ENCODE measurements at places on chromosomes 1 and 21. TPM values are rescaled to one million over a fixed set of nuclear protein-coding genes. Genes with fewer than 3 reads are reported as not detected.

DNA sequence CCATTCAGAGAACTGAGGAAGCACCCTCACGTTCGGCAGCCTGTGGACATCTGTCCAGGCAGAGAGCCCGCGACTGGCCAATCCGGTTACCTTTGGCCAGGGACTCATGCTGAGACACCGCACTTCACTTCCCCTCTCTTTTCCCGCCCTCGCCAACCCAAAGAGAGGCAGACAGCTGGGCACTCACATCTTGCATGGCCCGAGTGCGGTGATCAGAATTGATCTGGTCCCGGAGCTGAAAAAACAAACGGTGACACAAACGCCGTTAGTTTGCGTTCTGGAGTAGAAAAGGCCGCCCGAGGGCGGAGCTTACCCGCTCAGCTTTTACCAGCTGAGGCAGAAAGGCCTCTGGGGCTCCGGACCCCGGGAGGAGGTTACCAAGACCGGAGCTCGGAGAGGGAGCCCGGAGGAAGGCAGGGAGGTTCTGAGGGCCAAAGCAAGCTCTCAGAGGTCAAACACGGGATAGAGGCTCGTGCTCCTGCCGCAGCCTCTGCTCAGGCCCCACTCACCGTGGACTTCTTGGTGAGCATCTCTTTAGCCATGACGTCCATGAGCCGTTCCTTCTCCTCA, 376 bp downstream of the SF3A3 start:
- DNase-seq = no peak

DNA sequence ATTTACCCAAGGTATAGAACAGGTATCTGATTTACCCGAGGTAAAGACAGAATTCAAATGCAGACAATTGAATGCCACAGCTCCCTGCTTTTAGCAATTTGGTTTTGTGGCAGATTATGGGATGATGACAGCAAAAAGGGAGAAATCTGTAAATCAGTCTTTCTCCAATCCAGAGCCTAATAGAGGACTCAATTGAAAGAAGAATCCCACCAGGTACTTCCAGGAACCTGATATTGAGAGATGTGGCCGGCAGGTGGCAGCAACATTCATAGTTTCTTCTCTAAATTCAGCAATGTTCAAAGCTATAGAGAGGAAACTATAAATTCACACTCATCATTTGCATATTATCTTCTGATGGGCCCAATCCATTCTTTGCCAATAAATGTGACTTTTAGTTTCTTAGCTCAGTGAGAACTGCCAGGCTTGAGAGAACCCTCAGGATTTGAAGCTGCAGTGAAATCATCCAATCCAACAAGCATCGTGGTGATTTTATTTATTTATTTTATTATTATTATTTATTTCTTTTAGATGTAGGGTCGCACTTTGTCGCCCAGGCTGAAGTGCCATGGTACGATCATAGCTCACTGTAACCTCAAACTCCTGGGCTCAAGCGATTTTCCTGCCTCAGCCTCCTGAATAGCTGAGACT, 9.8 kb upstream of the PHACTR4 start:
- DNase-seq = peak; percentile 59

DNA sequence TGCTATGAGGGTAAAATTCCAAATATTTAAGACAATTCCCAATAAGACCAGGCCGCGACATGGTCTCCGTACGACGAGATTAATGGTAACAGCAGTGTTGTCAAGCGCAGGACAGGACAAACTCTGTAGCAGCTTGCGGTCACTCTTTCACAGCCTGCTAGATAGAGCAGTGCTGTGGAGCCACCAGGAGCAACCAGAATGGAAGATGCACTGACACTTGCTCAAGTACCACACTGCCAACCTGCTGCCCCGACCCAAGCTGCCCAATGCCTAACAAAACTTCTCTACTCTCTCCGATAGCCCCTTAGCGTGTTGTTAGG, 636 bp downstream of the WARS2 start:
- no peak for DNase-seq

- no peak for DNase-seq
These were observed 100.2 kb downstream of the RHOU start for GRCh38 chr1:228835456-228835855.

DNA sequence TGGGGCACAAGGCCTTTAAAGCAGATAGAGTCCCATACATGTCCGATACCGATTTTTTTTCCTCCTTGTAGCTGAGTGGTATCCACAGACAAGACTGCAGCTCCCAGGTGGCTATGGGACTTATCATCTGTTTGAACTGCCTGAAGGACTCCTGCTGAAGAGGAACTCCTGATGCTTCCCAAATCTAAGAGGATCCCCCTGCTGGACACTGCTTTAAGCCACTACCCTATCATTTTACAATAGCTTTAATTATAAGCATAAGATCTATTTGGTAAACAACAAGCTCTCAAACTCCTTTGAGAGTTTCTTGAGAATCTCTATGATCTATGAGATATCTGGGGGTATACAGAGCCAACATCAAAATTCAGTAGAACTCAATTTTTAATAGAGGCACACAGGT, 11.7 kb downstream of the NDC1 start:
- no peak for DNase-seq

GRCh38 chr1:28190337-28190979, 14.0 kb upstream of the PTAFR start:
- DNase-seq = no peak

DNA sequence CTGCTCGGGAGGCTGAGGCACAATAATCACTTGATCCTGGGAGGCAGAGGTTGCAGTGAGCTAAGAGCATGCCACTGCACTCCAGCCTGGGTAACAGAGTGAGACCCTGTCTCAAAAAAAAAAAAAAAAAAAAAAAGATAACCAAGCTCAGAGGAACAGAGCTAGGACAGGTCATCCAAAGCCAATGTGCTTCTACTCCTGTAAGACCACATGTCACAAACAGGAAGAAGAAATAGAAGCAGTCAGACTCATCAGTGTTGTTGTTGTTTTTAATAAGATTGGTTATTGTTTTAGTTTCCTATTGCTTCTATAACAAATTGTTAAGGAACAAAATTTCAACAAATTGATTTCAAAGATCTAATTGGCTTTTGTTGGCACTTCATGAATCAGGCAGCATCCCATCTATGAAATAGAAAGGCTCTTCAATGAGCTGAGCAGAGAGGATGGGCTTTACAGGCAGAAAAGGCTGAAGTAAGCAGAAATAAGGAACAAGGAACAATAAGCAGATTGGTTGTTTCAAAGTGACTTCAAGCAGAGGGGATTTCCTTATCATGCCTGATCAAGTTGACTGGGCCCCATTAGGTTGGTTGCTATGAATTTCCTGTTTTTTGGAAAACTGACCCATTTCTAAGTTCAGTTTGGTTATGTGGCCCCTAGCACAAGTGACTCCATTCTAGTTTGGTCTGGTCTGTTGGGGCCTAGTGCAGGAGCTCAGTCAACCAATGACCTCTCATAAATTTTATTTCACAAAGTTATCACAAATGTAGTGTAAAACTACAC, 6.0 kb upstream of the AKNAD1 start:
- no peak for DNase-seq

GRCh38 chr1:81007024-81007423, 793.7 kb upstream of the ADGRL2 start:
- DNase-seq = no peak

GRCh38 chr1:11722538-11722937, 13.4 kb upstream of the AGTRAP start:
- DNase-seq = no peak

DNA sequence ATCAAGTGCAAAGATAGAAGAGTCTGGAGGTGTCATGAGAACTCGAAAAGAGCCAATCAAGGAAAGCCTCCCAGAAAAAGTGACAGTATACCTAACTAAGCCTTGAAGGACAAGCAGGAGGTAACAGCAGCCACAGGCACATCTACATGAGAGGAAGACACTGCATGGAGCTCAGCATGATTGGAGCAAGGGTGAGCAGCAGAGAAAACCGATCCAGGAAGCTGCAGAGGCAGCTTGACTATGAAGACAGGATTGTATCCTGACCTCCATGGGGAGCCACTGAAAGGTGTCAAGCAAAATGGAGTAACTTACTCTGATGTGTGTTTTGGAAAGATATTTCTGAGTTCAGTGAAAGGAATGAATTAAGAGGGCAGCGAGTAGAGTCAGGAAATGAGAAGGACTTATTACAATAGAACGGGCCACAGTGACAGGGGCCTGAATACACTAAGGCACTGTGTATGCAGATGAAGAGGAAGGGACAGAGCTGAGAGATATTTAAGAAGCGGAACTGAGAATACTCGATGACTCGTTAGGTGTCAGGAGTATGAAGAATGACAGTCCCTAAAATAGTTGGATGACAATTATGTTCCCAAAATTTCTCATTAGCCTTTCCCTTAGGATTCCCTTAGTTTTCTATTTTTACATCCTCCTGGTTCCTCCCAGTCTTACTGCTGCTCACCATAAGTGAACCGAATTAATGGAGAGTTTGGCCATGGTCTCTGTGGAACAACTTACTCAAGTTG, 139.3 kb upstream of the NFIA start:
- DNase-seq = no peak

DNA sequence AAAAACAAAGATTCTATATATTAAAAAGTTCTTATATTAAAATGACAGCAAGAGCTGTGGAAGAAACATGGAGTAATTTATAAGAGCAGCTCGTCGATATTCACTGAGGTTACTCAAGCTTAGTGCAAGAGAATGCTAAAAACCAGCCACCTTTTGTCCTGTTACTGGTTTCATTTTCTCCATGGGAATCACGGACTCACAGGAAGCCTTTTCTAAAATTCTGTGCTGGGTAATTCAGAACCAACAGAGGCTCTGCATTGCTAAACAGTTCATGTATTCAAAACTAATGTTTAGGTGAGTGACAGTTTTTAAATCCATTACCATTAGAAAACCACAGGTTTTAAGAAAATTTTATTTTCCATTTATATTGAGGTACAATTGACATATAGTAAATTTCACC, 147.8 kb upstream of the MAP1LC3C start:
- DNase-seq = no peak

DNA sequence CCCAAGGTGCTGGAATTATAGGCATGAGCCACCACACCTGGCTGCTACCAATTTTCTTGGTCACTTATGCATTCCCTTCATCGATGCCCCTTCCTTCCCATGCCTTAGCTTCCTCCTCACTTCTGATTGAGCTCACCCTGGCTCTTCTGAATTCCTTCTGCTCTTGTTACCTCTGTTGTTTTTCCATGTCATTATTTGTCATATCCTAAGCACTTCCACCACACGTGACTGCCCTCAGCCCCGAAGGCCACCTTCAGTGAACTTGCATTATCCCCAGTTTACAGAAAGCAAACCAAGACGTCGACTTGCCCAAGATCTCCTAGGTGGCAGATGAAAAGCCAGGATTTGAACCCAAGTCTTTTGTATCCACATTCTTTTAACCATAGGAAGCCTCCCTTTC, 30.7 kb downstream of the CA6 start:
- DNase-seq = no peak

GRCh38 chr1:33578557-33579448, 106.4 kb downstream of the ZSCAN20 start:
- no peak for DNase-seq

DNA sequence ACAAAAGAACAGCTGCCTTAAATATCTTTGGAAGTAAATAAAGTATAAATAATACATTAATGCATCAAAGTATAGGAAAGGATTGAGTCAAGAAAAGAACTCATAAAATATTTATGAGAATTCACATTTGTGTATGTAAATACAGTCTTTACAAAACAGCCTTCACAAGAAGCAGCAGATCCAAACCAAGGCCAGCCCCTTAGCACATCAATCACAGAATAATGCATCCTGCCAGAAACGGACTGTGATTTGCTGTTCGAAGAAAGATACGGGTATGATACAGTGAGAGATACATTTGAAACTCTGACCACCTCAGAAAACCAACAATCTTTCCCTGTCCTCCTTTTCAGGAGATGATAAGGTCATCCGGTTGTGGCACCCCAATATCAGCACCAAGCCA, 70.9 kb downstream of the WDR64 start:
- no peak for DNase-seq

DNA sequence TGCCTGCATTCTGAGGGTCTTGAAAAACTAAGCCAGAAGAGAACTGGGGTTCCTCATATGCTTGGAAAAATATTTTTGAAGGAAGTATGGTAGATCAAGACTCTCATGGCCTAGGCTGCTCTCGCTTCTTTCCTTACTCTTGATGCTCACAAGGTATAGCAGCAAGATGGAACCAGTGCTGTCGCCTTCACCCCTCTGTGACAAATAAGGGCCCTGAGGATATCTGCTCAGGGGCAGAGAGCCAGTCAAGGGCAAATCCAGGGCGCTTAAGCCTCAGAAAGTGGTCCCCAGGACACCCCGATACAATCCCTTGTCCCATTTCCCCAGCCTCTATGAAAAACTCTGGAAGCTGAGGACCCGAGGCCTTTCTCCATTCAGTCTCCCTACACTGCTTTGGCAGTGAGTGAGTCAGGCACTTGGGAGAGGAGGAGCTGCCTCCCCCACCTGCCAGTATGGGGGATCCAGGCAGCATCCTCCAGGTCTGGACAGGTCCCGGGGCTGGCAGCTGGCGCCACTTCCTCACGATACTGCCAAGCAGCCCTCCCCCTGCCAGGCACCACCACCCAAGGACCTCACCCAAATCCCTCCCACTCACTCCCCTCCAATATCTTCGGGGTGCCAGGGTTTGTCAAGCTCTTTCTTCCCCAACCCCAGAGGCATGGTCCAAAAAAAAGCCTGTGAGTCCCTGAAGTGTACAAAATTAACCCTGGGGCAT, 1.3 kb downstream of the IGSF9 start:
- no peak for DNase-seq

DNA sequence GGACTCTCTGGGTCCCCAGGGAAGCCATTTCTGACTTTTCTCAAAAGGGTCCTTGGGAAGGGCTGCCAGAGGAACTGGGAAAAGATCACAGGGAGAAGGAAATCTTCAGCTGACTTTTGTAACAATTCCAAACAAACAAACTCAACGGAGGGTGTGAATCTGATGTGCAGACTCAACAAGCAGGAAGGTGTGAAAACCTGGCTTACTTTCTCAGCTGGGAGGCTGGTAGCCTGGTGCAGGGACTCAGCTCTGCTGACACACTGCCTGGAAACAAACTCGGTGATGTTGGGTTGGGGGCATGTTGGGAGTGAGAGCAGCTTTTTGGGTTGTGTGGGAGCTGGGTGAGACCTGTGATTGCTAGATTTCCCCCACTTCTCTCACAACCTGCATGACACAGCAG, 10.2 kb upstream of the HSD3B2 start:
- DNase-seq = no peak

The USH2A gene
- total RNA-seq = not detected

The ANKRD34A gene
- total RNA-seq = 6.9 TPM

The LORICRIN gene
- not detected for total RNA-seq

The CHRM3 gene
- not detected for total RNA-seq

The LAPTM5 gene
- 206 TPM for total RNA-seq

The C1orf21 gene
- total RNA-seq = 8.2 TPM

The PTGFR gene
- not detected for total RNA-seq

The RUNX3 gene
- total RNA-seq = 218 TPM

The SPRR5 gene
- total RNA-seq = not detected

The GNAT2 gene
- total RNA-seq = 1.5 TPM

The KHDRBS1 gene
- 210 TPM for total RNA-seq

The AADACL3 gene
- not detected for total RNA-seq

The FNDC5 gene
- total RNA-seq = not detected

The CORT gene
- total RNA-seq = not detected

The CITED4 gene
- total RNA-seq = 1.3 TPM

The CLCA2 gene
- total RNA-seq = not detected

All from CD8-positive, alpha-beta memory T cell (primary cell).